NCI-H146 (cell line): ENCODE measurements at places on chromosomes 2 and 18.

DNA sequence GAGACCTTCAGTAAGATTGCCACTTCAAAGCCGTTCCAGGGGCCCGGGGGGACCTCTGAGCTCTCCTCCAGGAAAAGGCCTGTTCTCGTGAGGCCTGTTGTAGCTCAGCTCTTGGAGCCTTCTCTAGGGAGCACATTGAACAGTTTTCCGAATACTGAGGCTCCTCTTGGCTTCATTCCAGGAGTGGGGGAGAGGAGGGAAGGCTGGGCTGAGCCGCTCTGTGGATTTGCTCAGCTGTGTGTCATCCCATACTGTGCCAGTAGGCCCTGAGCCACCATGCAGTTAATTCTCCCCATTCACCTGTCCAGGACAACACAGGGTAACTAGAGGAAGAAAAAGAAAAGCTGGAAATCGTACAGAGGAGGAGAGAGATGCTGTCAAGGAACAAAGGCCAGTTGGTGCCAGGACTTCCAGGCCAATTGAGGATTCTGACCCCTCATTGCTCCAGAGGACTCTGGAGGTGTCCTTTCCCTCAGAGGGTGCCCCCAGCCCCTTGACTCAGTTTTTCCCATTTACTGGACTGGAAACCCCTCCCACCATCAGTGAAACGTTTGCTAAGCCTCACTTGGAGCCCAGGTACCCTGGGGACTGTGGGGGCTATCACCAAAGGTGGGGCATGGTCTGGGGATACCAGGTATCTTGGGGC, 41.4 kb downstream of the HS1BP3 start:
- no peak for DNase-seq

DNA sequence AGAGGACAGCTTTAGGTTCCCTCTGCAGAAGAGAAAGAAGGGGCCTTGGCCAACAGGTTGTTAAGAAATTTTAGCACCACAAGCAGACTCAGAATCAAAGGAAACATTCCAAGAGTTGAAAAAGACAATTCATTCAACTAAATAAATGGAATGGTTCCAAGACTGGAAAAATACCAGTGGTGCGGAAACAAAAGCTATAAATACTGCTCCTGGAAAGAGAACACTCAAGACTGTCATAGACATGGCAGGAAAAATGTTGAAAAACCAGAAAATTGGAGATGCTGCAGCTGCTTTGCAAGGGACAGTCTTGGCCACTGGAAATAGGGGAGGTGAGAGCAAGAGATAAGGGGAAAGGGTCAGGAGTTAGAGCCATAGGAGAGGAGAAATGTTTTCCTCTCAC, 312.7 kb upstream of the CYRIA start:
- no peak for DNase-seq

- DNase-seq: no peak
Observed at GRCh38 chr2:99495115-99495860, 5.5 kb upstream of the REV1 start.

- no peak for DNase-seq
Observed at GRCh38 chr2:42450136-42450535, 43.6 kb downstream of the KCNG3 start.

DNA sequence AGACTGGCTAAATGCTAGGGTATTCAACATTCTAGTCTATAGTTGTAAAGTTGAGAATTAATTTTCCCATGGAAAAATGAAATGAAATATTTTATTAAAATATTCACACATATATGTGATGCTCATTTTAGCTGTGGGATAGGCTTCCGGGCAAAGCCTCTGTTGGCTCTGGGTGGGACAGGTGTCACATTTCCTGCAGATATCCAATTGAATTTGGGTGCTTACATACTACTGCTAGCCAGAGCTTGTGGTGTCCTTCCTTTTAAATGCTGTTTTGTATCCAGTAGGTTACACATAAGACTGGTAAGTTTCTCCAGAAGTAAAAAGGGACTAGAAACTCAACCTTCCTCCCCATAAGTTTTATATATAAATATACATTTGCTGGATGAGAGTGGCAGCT, 73.8 kb downstream of the RPRM start:
- DNase-seq: no peak

DNA sequence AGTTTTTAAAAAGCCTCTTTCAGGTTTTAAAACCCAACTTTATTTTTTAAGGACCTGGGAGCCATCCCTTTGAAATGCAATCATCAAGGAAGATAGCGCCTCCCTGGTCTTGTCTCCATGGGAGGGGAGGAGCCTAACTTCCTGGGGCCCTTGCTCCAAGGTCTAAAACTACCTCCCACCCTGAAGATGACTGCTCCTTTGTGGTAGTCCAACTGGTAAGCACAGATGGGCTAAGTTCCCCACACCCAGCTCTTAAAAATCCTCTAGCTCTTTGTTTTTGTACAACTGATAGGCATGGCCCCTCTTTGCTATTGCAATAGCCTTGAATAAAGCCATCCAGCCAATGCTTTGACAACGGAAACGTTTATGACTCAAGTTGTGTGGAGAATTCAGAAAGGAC, 716.8 kb downstream of the CBLN2 start:
- no peak for DNase-seq
